ENCODE measurements at places on chromosomes 3 and 15.

DNA sequence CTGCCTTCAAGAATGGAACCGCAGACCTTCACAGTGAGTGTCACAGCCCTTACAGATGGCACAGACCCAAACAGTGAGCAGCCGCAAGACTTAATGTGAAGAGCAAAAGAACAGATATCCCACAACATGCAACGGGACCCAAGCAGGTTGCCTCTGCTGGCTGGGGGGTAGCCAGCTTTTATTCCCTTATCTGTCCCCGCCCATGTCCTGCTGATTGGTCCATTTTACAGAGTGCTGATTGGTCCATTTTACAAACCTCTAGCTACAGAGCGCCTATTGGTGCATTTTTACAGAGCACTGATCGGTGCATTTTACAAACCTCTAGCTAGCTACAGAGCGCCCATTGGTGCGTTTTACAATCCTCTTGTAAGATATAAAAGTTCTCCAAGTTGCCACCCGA lies 102.0 kb upstream of the IGF1R start:
- no peak for DNase-seq

- no peak for DNase-seq
Observed at GRCh38 chr3:103218146-103218545, 783.3 kb downstream of the ZPLD1 start.

DNA sequence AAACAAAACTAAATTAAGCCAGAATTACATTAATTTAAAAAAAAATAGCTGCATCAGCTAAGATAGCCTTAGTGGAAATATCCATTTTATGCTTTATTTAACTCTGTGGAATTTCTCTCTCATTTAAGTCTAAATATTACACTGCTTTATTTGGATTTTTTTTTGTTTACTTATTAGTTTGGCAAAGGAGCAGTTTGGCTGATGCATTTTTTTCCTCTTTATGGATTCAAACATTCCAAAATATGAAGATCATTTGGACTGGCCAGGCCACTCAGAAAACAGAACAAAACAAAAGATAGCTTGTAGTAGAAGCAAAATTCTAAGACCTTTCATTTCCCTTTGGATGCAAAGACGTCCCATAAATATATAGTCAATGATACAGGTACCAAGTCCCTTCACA lies 707.3 kb upstream of the UBE2E2 start:
- no peak for DNase-seq

- no peak for DNase-seq
Observed at GRCh38 chr3:9916734-9917680, at the start of gene IL17RC. Gene IL17RC, plus strand, starts transcription at chr3:9917098. Its CDS starts 218 bp downstream, at chr3:9917316.

DNA sequence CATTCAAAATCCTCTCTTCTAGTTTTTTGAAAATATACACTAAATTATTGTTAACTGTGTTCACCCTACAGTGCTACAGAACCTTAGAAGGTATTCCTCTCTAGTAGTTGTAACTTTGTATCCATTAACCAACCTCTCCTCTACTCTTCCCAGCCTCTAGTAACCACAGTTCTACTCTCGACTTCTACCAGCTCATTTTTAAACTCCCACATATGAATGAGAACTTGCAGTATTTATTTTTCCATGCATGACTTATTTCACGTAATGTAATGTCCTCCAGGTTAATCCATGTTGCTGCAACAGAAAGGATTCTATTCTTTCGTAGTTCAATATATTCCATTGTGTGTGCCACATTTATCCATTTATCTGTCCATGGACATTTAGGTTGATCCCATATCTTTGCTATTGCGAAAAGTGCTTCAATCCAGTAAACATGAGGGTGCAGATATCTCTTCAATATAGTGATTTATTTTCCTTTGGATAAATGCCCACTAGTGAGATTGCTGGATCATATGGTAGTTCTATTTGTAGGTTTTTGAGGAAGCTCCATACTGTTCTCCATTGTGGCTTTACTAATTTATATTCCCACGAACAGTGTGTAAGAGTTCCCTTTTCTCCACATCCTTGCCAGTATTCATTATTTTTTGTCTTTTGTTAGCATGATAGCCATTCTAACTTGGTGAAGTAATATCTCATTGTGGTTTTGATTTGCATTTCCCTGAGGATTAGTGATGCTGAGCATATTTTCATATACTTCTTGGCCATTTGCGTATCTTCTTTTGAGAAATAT lies 113.7 kb upstream of the SMAD3 start:
- no peak for DNase-seq

GRCh38 chr3:149270180-149270579 lies 48.6 kb upstream of the CP start:
- DNase-seq, result no peak

DNA sequence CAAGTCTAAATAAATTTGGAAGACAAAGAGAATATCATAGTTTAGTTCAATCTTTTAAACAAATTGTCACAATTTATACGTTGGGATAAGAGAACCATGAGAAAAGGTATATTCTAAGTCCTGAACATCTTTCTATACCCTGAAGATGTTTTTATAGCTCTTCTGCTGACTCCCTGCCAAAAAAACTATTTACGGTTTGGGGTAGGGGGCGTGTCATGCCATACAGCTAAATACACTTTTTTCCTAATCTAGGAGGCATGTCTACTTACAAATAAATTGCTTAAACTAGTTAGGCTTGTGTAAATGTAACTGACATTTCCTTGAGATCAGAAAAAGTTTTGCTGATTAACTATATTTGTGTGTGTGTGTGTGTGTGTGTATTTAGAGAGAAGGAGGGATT lies 163.3 kb downstream of the PGPEP1L start:
- DNase-seq, result no peak

GRCh38 chr3:43919029-43919428 lies 228.3 kb downstream of the ABHD5 start:
- DNase-seq, result no peak

DNA sequence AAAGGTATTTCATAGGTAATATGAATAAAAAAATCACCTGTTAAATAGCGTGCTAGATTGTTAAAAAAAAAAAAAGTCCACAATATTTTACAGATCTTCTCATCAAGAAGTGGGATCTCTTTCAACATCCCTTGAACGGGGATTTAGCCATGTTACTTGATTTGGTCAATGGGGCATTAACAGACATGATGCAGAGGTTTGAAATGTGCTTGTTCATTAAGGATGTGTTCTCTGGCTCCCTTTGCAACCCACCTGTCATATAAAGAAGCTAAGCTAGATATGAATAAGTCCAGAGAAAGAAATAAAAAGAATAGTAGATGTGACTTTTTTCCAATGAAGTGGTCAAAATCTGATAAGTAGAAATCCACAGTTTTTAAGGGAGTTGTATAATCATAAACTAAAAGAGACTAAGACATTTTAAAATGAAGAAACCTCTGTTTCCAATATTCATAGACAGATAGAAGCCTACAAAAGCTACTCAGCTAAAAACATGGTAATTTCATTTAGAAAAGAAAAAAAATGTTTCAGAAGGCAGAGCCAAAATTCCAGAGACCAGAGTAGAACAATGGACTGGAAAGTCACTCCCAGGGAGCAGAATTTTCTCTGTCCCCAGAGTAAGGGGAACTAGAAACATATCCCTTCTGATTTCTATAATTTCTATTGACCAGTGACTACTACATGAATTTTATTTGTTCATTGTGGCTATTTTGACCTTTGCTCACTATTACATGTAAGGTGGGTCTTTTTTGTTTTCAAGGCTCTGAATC lies 79.2 kb downstream of the PLSCR2 start:
- no peak for DNase-seq

Measured in CD4-positive, alpha-beta T cell treated with Interleukin-4 for 4 hours (primary cell).